Erythroblast (primary cell): ENCODE measurements at places on chromosomes 16 and 17.

GRCh38 chr16:71916397-71916920 lies 21.1 kb downstream of the IST1 start:
- no peak for DNase-seq

GRCh38 chr16:21646091-21646490 lies 6.3 kb downstream of the IGSF6 start:
- no peak for DNase-seq

DNA sequence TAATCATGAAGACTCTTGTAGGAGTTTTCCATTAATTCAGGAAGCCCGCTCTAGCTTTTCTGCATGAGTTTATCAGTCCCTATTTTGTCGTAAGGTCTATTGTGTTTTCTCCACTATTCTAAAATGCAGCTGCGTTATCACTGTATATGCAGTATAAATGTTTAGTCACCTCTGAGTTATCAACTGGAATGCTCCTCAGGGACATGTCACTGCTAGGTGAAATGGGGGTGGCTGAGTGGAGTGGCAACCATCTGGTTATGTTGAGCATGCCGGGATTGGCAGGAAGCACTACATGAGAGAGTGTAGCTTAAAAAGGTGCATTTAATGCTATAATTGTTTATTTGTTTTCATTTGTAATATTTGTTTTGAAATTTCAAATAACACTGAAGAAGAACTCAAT lies 285.2 kb upstream of the ELAC2 start:
- DNase-seq = no peak

- peak; percentile 54 for DNase-seq
These were observed 19.1 kb downstream of the OSBPL7 start for GRCh38 chr17:47802341-47803022.

DNA sequence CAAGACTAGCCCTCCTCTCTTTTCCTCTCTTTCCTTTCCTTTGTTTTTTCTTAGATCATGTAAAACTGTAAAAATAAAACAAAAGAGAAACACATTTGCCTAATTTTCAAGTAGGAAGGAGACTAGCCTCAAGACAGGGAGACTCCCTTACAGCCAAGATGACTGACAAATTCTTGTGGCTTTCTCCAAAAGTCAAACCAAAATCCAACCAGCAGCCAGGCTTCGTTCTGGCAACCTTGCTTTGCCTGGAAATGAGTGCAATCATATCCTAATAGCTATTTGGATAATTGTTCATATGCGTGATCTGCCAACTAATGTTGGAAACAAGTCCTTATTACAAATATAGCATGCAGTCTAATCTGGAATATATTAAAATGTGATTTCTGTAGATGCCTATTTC lies 868.9 kb upstream of the SOX9 start:
- DNase-seq = no peak

DNA sequence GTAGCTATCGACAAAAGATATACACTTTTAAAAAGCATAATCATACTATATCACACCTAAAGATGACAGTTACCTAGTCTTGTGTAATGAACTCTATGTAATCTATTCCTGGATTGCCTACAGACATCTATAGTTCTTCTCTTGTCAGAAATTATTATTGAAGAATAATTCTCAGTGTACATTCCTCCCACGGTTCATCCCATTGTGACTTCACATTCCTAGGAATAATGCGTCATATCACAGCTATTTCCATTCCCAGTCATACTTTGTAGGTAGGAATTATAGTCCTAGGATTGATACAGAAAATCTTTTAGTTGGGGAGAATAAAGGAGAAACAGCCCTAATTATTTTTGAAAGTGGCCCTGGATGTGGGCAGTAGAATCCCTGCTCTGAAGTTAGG lies 44.0 kb upstream of the ABCC11 start:
- no peak for DNase-seq

DNA sequence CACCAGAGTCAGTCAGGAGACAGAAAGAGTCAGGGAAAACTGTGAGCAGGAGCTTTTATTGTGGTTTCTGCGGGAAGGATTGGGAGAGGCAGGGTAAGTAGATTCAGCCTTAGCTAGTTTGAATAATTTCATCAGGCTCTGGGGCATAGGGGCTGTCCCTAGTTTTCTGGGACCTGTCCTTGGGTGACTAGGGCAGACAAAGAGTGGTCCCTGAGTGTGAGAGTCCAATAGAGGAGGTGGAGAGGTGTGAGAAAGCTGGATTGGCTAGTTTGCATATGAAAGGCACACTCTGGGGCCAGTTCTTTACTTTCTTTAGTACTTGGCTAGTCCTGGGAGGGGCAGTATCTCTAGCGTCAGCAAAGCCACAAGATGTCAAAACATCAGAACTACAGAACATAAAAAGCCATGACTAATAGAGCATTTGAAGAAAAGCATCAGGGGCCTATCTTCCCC lies 255.6 kb downstream of the HS3ST3A1 start:
- DNase-seq = no peak

DNA sequence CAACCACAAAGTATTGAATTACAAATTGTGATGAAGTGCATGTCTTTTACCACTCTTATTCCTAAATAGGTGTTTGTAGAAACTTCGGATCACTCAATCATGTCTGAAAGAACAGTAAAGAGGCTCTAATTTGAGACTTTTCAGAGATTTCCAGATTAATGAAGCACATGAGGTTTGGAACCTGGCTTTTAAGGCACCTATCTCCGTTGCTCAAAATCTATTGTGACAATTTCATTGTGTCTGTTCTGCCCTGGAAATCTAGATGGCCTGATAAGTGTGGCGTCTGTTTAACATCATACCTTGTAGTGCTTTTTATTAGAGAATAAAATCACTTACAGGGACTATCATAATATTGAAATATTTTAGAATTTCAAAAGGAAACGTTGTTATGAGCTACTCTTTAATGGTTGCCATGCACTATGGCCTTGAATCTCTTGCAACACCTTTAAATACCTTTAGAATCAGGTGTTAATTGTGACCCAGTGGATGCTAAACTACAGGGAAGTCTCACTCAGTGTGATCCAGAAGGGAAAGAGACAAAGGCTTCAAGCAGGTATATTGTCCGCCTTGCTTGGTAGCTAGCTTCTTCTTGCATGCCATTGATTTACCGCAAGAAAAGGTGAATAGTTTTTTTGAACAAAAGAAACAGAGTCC lies 210.3 kb downstream of the CNTNAP4 start:
- no peak for DNase-seq

DNA sequence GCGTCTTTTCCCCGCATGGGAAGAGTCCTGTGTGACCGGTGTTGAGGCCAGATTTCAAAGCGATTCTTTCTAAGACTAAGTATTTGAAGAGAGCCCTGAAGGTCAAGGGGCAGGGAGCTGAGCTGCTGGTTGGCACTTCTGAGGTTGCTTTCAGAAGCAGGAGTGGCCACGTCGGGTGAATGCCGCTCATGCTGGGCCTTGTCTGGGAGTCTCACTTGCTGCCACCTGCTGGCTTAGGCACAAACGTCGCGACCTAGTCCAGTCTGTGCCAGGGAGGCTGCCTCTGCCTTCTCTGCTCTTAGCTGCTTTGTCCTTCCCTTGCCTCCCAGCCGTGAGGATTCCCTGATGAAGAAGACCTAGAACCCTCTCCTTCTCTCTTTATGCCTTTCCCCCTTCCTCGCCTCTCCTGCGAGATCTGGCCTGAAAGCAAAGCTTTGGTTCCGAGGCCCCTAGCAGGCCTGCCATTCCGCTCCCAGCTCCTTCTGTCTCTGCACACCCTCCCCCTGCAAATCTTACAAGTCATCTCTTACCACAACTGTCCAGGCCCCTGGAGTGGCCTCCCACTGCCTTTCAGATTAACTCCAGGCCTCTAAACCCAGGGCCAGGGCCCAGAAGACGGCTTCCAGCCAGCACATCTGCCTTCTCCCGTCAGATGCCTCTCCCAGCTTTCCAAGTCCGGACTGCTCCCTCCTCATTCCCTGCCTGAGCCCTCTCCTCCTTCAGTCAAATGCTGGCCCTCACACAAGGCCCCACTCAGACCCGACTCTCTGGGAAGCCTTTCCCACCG lies 11.4 kb downstream of the CTNS start:
- DNase-seq = peak; percentile 65

DNA sequence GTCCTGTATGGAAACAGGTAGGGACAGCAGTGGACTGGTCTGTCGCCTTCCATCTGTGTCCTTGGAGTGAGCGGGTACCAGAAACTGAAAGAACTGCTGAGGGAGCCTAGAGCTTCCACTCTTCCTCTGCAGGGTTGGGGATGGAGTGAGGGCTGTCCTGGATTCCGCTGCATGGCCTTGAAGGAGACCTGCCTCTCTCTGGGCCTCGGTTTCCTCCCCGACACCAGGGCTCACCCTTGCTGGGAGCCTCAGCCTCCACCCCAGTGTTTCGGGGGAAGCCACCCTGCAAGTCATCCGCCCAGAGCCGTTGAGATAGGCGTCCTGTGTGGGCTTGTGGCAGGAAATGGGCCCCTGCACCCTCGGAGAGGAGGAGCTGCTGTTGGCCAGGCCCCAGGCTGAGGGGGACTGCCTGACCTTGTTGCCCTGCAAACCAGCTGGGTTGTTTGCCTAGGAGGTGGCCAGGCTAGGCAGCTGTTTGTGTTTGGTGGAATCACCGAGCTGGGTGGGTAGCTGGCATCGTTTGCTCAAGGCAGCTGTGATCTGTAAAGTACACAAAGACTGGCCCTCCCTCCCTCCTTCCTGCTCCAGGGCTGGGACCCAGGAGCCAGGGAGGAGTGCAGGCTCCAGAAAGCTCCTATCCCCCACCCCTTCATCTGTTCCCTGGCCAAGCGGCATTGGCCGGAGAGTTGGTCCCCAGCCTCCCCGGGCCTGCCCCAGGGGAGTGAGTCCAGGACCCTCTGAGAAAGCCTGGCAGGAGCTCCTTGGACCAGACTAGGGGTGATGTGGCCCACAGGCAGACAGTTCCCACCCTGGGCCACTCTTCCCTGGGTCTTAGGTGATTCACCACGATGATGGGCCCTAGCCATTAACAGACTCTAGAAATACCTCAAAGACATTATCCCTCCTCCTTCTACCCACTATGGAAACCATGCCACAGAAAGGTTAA lies 1.3 kb downstream of the RAB37 start:
- peak; percentile 59 for DNase-seq

DNA sequence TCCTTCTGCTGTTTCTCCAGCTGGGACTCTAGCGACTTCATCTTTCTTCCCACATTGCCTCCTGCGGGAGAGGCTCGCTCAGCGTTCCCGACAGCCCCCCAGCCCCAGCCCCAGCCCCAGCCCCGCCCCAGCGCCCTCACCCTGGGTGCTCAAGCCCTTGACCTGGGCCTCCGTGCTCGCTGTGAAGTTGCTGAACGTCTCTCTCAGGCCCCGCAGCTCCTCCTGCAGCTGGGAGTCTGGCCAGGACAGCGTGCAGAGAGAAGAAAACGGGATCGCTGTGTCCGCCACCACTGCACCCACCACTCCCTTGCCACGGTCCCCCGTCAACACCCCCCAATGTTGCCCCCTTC lies 2.4 kb downstream of the ASGR1 start:
- DNase-seq = no peak

GRCh38 chr17:33696102-33696501 lies 403.0 kb upstream of the ASIC2 start:
- no peak for DNase-seq

- DNase-seq = no peak
These were observed 390.3 kb downstream of the SLC39A11 start for GRCh38 chr17:72702136-72702735.
